GM23248 (cell line): ENCODE measurements at places on chromosomes 6 and 20. TPM values are rescaled to one million over a fixed set of nuclear protein-coding genes. Genes with fewer than 3 reads are reported as not detected.
A peak's percentile ranks its signal among the peaks of the same experiment; 100 is the strongest.

The PRR18 gene
- not detected in 2 replicates for total RNA-seq

The FAM217B gene
- total RNA-seq = 2.2 and 2.9 TPM in 2 replicates

The CCN2 gene
- total RNA-seq = 397 and 410 TPM in 2 replicates

The SYCP2L gene
- total RNA-seq = not detected in 2 replicates

The OR2J3 gene
- not detected in 2 replicates for total RNA-seq

The MUC22 gene
- total RNA-seq = not detected in 2 replicates

- no peak overlapping the region for H3K4me3 ChIP-seq
- no peaks in the 10 kb centered on the region for H3K27me3 ChIP-seq
- no peaks in the 10 kb centered on the region for H3K36me3 ChIP-seq
Measured at GRCh38 chr20:43052532-43052931, 137.2 kb downstream of the PTPRT start.

DNA sequence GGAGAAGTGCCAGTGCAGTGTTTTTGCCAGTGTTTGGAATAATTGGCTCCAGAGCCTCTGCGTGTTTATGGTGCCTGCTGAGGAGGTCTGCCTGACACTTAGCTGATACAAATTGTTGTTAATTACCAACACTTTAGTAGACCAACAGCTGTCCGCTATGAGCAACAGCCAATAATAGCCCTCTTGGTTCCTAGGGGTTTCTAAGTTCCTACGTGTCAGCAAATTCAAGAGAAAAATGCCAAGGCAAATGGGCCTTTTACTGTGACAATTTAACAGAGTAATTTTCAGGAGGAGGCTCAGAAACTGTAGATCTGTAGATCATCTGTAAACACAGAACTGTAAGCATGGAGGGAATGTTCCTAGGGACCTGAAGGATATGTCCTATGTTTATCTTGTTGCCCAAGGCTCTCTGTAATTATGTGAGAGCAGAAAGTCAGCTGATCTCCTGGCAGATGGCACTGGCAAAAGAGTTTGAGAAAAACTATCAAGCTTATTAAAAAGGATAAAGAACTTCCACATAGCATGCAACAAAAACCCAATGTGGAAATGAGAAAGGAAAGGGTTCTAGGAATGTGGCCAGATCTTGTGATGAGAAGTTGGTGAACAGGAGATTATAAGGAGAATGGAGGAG, 157.7 kb downstream of the GJA1 start:
- no peak for DNase-seq
- H3K4me1 ChIP-seq = peaks cover 25% of the 10 kb centered on the region
- H3K27ac ChIP-seq = no peak overlapping the region

- no peak overlapping the region for H3K27ac ChIP-seq
- H3K27me3 ChIP-seq = no peaks in the 10 kb centered on the region
- no peaks in the 10 kb centered on the region for H3K36me3 ChIP-seq
- H3K4me3 ChIP-seq = no peak overlapping the region
Measured at GRCh38 chr20:24334830-24335229, 134.6 kb upstream of the SYNDIG1 start.

- peaks cover 17% of the 10 kb centered on the region for H3K4me1 ChIP-seq
- no peak overlapping the region for H3K27ac ChIP-seq
- no peak for DNase-seq
- H3K27me3 ChIP-seq = no peaks in the 10 kb centered on the region
- no peak overlapping the region for H3K4me3 ChIP-seq
Measured at GRCh38 chr6:139944976-139945375, 570.5 kb upstream of the CITED2 start.

DNA sequence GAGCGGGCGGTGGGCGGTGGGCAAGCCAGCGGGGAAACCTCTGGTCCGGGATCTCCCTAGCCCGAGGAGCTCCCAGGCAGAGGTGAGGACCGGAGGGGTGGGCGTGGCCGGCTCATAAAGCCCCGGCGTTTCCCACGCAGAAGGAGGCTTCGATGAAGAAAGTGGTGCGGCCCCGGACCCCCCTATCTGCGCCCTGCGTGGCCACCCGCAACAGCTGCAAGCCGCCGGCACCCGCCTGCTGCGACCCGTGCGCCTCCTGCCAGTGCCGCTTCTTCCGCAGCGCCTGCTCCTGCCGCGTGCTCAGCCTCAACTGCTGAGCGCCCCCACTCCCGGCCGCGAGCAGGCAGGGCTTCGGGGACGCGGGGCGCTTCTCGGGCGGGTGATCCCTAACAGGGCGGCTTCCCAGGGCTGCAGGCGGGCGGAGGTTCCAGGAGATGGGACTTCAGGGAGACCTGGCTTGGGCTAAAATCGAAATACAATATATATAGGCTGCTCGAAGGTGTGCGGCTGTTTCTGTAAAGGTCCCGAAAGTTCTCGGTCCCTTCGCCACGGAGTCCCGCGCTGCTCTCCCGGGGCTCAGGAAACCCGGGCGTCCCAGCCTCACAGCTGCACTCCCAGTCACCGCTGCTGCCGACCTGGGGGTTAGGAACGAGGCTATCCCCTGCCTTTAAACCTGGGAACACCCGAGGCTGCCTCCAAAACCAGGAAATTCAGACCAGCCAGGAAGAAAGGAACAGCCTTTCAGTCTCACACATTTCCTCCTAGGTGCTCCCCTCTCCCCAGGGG, 27.8 kb downstream of the ASIP start:
- no peak overlapping the region for H3K27ac ChIP-seq
- DNase-seq = peak; percentile 48
- H3K4me3 ChIP-seq = peak overlapping the region; percentile 56
- H3K36me3 ChIP-seq = no peaks in the 10 kb centered on the region
- H3K27me3 ChIP-seq = no peaks in the 10 kb centered on the region

- no peaks in the 10 kb centered on the region for H3K36me3 ChIP-seq
- H3K4me3 ChIP-seq = peak overlapping the region; percentile 58
- no peak overlapping the region for H3K27ac ChIP-seq
Measured at GRCh38 chr20:45470937-45471336, 1.4 kb downstream of the WFDC2 start.

DNA sequence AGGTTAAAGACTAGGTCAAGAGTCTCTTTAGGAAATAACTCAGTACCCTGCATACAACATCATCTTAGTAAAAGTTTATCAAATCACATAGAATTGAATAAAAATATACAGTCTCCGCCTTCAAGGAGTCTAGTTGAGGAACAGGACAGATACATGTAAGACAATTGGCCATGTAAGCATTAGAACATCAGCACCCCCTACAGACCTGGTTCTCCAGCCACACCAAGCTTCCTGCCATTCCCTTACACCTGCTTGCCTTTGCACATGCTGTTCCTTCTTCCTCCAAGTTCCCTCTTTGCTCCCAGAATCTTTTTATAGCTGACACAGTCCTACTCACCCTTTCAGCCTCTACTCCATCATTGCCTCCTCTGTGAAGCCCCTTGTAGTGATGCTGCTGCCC, 187.8 kb upstream of the LRFN2 start:
- H3K4me3 ChIP-seq = no peak overlapping the region
- no peaks in the 10 kb centered on the region for H3K27me3 ChIP-seq
- no peak for DNase-seq
- no peak overlapping the region for H3K27ac ChIP-seq

- H3K4me1 ChIP-seq = no peaks in the 10 kb centered on the region
- no peaks in the 10 kb centered on the region for H3K36me3 ChIP-seq
- DNase-seq = no peak
- no peaks in the 10 kb centered on the region for H3K27me3 ChIP-seq
Measured at GRCh38 chr20:52251827-52252226, 60.2 kb upstream of the ZFP64 start.

DNA sequence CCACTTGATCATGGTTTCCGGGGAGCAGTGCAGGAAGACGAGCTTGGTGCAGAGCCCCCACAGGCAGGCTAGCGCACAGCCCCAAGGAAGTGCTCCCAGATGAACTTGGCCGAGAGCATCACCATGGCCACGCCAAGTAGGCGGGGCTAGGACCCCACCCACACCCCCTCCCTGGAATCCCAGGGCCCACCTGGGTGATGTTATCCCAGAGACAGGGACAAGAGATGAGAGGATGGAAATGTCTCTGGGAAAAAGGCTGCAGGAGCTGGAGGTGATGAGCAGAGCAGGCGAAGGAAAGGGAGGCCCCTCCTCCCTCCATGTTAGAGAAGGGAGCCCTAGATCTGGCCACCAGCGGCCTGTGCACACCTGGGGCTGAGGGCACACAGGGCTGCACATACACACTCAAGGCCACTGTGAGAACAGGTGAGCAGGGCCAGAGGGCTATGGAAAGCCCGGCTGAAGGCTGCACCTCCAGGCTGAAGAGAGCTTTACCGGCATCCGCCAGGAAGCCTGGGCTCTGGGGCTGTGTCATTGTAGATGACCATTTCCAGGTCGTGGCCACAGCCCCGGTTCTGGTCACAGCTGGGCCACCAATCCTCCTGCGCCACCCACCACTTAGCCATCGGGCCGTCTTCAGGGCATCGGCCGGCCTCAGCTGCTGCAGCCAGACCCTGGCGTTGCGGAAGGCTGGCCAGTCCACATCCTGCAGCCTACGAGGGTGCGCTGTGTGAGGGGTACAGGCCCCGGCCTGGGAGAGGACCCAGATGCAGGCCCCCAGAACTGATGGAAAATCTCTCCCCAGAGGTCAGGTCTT, 24.9 kb downstream of the NPEPL1 start:
- peaks cover 21% of the 10 kb centered on the region; the same call in 1 of the 2 replicates for H3K27me3 ChIP-seq
- H3K27ac ChIP-seq = no peak overlapping the region
- H3K4me3 ChIP-seq = no peak overlapping the region
- no peak for DNase-seq
- H3K4me1 ChIP-seq = no peaks in the 10 kb centered on the region
- H3K36me3 ChIP-seq = no peaks in the 10 kb centered on the region

DNA sequence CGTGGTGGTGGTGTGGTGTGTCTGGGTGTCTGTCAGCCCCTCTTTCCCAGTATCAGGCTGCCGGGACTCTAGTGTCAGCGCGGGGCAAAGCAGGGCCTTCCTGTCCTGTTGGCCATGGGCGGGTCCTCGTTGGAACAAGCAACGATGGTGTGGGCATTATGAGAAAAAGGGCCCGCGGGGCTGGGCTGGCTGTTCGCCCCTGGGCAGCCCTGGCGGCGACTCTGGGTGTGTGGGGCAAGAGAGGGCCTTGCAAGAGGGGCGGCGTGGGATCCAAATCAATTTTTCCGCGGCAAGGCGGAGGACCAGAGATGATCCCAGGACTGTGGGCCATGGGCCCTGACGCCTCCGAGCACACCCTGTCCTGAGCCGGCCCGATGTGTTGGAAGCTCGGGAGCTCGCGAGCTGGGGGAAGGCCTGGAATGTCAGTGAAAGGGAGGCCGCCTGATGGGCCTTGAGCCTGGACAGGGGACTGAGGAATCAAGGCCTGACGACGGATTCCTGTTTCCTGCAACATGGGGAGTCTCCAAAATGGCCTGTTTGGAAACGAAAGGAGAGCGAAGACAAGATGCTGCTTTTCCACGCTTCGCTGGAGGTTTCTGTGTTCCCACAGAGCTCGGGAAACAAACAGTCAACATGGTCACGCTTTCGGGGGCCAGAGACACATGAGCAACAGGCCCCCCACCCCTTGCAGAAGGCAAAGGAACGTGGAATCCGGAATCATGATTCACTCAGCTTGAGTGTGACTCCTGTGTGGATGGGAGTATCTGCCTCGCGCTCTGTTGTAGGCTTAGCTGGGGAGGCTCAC, 364.7 kb upstream of the DEFB115 start:
- no peak overlapping the region for H3K4me3 ChIP-seq
- H3K36me3 ChIP-seq = no peaks in the 10 kb centered on the region
- H3K27ac ChIP-seq = no peak overlapping the region
- peak; percentile 45 for DNase-seq
- peaks cover 52% of the 10 kb centered on the region for H3K27me3 ChIP-seq

DNA sequence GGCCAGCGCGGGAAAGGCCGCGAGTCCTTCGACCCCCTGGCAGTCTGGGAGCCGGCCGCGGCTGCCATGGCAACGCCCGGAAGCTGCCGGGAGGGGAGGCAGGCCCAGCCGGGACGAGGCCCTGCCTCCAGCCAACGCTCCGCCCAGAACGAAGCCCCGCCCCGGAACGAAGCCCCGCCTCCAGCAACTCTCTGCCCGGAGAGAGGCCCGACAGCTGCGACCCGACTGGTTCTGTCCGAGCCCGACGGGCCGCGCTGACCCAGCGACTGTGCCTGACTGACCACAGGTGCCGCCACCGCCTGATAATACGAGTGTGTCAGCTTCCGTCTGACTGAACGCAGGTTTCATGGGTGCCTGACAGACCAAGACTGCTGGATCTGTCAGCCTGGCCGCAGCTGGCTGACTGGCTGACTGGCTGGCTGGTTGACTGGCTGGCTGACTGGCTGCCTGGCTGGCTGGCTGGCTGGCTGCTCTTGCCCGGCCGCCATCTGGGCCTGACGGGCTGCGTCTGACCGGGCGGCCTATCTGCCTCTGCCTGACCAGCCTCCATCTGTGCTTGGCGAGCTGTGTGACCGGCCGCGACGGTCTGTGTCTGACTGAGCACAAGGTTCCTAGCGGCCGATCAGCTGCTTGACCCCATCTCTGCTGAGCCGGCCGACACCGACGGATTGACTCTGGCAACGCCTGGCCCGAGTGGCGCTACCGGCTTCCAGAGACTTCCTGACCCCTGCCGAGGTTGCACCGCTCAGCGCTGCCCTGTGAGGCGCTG, 89.7 kb upstream of the EPB41L1 start:
- peak overlapping the region; percentile 76 for H3K4me3 ChIP-seq
- H3K4me1 ChIP-seq = peaks cover 10% of the 10 kb centered on the region; the same call in 1 of the 2 replicates
- DNase-seq = peak; percentile 93
- no peaks in the 10 kb centered on the region for H3K36me3 ChIP-seq
- peak overlapping the region; percentile 49 for H3K27ac ChIP-seq

GRCh38 chr6:166453651-166454050, 70.9 kb upstream of the MPC1 start:
- no peaks in the 10 kb centered on the region for H3K4me1 ChIP-seq
- H3K27ac ChIP-seq = no peak overlapping the region
- peaks cover 5% of the 10 kb centered on the region; the same call in 1 of the 2 replicates for H3K36me3 ChIP-seq
- H3K4me3 ChIP-seq = no peak overlapping the region

- peaks cover 36% of the 10 kb centered on the region for H3K4me1 ChIP-seq
- peak overlapping the region; percentile 41 for H3K4me3 ChIP-seq
- H3K27me3 ChIP-seq = no peaks in the 10 kb centered on the region
Measured at GRCh38 chr6:1686117-1687098, 76.7 kb downstream of the FOXC1 start.

GRCh38 chr20:63968928-63969760, 586 bp downstream of the ZNF512B start:
- no peak overlapping the region for H3K27ac ChIP-seq
- H3K27me3 ChIP-seq = no peaks in the 10 kb centered on the region
- DNase-seq = peak; percentile 50
- H3K4me1 ChIP-seq = peaks cover 5% of the 10 kb centered on the region
- no peaks in the 10 kb centered on the region for H3K36me3 ChIP-seq
- H3K4me3 ChIP-seq = peak overlapping the region; percentile 83

DNA sequence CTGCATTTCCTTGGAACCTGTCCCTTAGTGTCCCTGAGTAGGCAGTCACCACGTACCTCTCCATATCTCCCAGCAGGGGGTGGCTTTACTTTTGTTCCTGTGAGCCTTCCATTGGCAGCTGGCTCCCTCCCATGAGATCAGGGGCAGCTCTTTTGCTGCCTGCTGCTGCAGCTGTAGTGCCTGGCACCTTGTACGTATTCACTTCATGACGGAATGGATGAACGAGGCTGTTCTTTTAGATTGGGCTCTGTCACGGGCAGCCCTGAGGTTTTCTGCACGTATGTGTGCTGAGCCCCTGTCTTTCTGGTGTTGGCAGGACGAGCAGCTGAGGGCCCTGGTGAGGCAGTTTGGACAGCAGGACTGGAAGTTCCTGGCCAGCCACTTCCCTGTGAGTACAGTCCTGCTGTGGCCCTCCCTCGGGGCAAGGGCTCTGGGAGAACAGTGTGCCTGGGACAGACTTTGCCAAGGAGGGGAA, 14.6 kb downstream of the MYBL2 start:
- H3K27ac ChIP-seq = no peak overlapping the region
- no peaks in the 10 kb centered on the region for H3K36me3 ChIP-seq
- no peaks in the 10 kb centered on the region for H3K27me3 ChIP-seq

GRCh38 chr6:156807028-156807427, 29.9 kb downstream of the ARID1B start:
- no peak for DNase-seq
- H3K36me3 ChIP-seq = no peaks in the 10 kb centered on the region
- no peak overlapping the region for H3K27ac ChIP-seq
- H3K4me3 ChIP-seq = no peak overlapping the region
